HAP-1 (cell line): ENCODE measurements at places on chromosomes 13 and 19.

DNA sequence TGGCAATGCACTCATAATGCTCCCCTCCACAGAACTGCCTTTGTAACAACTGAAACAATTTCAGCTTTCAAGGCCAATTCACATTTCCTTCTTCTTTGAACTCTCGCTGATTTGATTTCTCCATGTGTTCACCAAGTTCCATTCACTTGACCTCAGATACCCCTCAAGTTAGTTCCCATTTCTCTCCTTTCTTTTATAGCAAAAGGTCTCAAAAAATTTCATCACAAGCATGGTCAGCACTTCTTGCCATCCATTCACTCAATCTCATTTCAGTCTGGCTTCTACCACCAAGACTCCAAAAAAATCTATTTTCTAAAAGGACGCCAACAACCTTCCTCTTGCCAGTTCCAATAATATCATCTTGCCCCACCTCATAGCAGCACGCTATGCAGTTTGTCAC lies 135.7 kb downstream of the DIAPH3 start:
- DNase-seq = no peak

DNA sequence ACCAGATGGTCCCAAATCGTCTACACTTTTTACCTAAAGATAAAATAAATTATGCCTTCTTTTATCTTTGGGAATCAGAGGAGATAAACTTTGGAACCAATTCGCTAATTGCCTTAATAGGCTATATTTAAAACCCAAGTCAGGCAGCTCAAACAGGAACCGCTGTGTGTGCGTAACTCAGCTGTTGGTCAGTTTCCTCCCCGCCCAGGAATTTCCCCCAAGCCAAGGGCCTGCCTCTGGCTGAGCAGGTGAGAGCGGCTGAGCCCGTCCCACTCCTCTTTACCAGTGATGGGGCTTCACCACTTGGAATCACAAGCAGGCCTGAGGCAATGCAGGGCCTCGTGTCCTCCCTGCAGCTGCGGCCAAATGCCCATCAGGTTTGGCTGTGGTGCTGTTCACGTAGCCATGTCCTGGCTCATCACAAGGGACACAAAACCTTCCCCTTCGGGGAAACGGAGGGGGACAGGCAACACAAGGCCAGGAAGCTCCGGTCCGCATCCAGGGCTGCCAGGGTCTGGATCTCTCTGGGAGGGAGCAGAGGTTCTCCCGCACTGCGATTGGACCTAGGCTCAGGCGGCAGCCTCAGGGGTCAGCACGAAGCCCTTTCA lies 503 bp upstream of the SLC7A9 start:
- no peak for DNase-seq

DNA sequence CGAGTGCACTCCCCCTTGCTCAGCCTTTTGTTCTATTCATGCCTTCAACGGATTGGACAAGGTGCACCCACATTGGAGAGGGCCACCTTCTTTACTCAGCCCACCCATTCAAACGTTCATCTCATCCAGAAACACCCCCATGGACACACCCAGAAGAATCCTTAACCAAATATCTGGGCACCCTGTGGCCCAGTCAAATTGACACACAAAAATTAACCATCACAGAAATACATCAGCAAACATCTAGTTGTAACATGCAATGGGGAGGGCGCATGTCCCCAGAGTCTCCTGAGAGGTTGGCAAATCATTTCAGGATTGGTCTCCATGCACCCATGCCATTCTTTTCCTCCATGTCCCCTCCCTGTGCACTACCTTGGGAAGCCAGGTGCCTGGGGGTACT lies 167.1 kb downstream of the ZNF536 start:
- DNase-seq = no peak

- no peak for DNase-seq
Observed at GRCh38 chr19:13817615-13818371, 22.6 kb downstream of the ZSWIM4 start.

DNA sequence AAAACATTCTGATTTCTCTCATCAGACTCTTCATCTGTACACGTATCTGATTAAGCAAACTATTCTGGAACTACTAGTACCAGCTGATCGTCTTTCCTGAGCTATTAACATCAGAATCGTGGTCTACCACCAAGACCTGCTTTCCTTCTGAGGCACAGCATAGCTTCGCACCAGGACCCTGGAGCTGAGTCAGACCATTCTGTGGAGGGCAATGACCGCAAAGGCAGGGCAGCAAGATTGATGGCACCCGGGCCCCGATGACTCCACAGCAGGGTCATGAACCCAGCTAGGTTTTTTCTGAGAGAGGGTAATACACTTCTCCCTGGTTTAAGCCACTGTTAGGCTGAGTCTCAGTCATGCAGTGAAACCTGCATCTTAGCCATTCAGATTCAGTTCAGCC lies 158.7 kb upstream of the GPR12 start:
- DNase-seq = no peak

GRCh38 chr19:35140207-35140961 lies 1.8 kb downstream of the FXYD1 start:
- no peak for DNase-seq

GRCh38 chr13:24982333-24982999 lies 113.5 kb upstream of the PABPC3 start:
- DNase-seq = no peak

DNA sequence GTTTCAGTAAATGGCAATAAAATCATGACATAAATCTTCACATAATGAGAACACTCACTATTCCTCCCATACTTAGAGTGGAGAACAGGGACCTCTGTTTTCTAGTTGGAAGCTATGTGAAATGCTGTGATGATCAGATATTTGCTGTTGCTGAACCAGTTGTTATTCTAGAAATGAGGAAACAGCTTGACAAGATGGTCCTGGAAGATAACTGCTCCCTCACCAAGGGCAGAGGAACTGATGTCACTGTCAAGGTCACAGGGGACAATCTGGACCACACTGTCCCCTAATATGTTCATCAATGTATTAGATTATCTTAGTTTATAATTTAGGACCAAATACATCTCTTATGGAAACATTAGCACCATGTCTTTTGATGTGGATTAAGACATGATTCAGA lies 1173.3 kb downstream of the PCDH17 start:
- no peak for DNase-seq

- DNase-seq = no peak
Observed at GRCh38 chr19:49689133-49690078, at the start of gene ADM5. Gene ADM5 (plus strand): TSS chr19:49689594. CDS start chr19:49689838, 244 bp downstream.

- no peak for DNase-seq
Observed at GRCh38 chr19:32206065-32206464, 139.3 kb upstream of the ZNF507 start.

DNA sequence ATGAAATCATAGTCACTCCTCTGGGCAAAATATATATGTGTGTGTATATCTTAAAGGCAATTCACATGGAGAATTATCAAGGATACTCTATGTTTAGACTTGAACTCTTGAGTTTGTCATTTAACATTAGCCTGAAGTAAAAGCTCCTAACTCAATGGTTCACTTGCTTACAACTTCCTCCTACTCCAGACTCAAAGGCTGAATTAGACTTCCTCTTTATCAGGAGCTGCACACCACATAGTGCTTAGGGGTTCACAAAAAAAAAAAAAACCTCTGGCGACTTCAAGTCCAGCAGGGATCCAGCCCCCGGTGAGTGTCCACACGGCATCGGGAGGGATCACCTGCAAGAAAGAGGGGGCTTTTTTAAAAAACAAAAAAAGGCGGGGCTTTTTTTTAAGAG lies 68.2 kb upstream of the LSM14A start:
- no peak for DNase-seq

- no peak for DNase-seq
Observed at GRCh38 chr13:82356667-82357410, 1525.4 kb downstream of the SLITRK1 start.

- no peak for DNase-seq
Observed at GRCh38 chr19:10920781-10921180, 7.7 kb downstream of the YIPF2 start.

GRCh38 chr19:40422748-40423566 lies 2.8 kb downstream of the SERTAD1 start:
- no peak for DNase-seq

GRCh38 chr13:26989261-26989956 lies 182.2 kb downstream of the USP12 start:
- no peak for DNase-seq

GRCh38 chr13:87671753-87672605 lies 808 bp downstream of the SLITRK5 start:
- no peak for DNase-seq

DNA sequence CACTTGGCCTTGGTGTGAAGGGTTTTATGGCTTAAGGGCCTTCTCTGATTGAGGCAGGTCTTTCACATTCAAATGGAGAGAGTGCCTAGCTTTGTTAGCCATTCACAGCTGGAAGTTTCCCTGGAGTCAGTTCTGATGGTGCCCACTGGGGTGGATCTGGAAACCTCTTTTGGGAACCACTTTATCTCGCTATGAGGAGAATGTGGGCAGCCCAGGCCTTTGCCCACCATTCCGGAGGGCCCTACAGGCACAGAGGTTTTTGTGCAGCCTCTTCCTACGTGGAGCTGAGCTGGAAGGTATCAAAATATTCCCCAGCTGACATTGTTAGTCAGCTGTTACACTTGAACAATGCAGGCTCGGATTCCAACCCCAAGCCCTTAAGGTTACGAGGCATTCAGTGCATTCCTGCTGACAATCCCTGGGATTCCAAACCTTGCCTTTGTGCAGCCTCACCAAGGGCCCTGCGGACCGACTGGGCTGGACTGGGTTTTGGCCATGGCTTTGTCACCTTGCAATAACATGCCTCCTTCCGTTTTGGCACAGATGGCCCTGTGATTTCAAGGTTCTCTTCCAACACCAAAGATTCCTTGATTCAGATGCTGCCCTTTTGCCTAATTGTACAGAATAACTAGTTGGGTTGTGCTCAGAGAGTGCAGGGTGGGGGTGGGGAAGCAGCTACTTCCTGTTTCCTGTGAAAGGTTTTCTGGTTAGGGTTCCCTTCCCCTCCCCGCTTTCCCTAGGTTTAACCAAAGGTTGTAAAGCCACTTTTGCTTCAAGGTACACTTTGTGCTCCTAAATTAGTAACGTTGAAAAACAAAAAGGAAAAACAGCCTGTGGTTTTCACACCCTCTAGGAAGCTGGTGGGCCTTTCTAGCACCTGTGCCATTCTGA lies 27.0 kb downstream of the SAE1 start:
- peak; percentile 88 for DNase-seq

DNA sequence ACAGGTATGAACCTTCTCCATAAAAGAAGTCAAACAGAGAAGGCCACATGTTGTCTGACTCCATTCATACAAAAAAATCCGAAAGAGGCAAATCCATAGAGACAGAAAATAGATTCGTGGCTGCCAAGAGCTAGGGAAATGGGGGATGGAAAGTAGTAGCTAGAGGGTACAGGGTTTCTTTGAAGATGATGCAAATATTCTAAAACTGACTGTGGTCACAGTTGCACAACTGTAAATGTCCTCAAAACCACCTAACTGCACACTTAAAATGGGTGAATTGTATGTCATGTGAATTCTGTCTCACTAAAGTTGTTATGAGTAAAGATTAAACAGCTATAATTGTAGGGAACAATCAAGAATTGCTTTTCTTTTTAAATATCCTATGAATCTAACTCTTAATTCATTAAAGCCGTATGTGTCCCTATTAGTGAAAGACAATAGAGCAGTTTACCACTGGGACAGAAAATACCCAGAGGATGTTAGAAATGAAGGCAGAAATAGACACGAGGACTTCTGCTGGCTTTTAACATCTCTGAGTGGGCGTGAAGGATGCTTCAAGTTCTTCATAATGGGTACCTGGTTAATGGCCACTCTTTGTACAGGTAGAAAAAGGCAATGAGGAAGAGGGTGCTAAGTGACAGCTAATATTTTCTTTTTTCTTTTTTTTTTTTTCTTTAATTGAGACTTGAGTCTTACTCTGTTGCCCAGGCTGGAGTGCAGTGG lies 21.2 kb downstream of the INSR start:
- no peak for DNase-seq

DNA sequence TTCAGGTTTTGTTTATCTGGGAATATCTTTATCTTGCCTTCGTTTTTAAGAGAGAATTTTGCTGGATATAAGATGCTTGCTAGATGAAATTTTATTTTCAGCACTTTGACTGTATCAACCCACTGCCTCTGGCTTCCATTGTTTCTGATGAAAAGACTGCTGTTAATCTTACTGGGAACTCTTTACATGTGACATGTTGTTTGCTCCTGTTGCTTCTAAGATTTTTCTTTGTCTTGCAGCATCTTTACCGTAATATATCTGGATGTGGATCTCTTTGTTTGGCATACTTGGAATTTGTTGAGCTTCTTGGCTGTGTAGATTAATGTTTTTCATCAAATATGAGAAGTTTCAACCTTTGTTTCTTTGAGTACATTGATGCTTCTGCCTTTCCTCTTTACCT lies 18.0 kb upstream of the CEBPG start:
- DNase-seq = no peak

DNA sequence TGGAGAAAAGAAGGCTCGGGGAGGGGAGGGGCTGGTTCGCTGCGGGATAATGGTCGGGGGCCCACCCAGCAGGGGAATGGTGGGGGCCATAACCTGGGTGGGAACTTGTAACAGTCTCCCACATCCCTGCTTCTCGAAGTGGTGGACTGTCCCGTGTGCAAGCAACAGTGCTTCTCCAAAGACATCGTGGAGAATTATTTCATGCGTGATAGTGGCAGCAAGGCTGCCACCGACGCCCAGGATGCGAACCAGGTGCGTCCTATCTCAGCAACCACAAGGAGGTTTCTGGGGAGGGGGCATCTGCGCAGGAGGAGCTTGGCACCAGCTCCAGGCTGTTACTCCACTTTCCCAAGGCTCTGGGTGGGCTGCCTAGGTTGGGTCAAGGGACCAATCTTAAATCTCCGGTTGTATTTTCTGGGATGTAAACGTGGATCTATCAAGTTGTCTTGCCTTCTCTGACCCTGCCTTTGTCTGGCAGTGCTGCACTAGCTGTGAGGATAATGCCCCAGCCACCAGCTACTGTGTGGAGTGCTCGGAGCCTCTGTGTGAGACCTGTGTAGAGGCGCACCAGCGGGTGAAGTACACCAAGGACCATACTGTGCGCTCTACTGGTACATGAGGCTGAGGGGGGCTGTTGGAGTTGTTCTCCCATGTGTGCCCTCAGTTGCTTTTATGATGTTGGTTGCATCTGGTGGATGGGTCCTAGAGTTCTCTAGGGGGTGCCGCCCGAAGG lies 1.6 kb downstream of the TRIM28 start:
- DNase-seq = no peak
